ENCODE measurements at places on chromosomes 7 and 10.

DNA sequence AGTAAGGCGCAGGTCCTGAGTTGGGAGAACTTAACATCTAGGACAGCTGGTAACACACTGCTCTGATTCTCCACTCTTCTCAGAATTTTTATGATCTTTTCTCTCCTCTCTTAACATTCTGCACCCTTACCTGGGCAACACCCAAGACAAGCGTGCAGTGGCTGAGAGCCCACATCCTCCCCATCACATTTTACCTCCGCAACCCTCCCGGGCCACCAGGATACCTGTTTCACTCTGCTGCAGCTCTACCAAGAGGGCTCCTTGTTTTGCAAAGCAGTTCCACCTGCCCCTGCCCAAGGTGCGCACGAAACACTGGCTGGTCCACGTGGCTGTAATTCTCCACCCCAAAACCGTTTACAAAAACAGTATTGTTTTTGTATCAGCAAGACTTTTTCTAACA lies 81.5 kb downstream of the ITIH5 start:
- DNase-seq, result no peak

- no peak for DNase-seq
Observed at GRCh38 chr10:82757901-82758300, 882.9 kb downstream of the NRG3 start.

- no peak for DNase-seq
Observed at GRCh38 chr7:92397542-92397941, 49.7 kb upstream of the GATAD1 start.

- DNase-seq, result no peak
Observed at GRCh38 chr10:14617852-14618251, 156.8 kb downstream of the FAM107B start.

GRCh38 chr7:110775046-110775445 lies 315.9 kb upstream of the LRRN3 start:
- DNase-seq, result no peak

DNA sequence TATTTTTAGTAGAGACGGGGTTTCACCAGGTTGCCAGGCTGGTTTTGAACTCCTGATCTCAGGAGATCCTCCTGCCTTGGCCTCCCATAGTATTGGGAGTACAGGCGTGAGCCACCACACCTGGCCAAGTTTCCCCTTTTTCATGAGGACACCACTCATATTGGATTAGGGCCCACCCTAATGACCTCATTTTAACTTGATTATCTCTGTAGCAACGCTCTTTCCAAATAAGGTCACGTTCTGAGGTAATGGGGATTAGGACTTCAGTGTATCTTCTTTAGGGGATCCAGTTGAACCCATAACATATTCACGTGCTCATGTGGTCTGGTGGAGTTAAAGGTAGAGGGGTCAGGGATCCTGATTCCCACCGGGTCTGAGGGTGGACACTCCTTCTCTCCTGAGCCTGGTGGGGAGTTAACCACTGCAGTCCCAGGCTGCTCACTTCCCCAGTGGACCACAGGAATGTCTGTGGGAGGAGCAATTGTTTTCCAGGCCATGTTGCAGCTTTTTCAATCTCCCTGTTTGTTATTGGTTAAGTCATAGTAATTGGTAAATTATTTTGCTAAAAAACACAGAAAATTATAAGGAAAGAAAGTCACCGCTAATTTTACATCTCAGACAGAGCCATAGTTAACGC lies 130.5 kb downstream of the GRK5 start:
- DNase-seq, result peak; percentile 49

- no peak for DNase-seq
Observed at GRCh38 chr10:118383699-118384098, 41.6 kb upstream of the FAM204A start.

DNA sequence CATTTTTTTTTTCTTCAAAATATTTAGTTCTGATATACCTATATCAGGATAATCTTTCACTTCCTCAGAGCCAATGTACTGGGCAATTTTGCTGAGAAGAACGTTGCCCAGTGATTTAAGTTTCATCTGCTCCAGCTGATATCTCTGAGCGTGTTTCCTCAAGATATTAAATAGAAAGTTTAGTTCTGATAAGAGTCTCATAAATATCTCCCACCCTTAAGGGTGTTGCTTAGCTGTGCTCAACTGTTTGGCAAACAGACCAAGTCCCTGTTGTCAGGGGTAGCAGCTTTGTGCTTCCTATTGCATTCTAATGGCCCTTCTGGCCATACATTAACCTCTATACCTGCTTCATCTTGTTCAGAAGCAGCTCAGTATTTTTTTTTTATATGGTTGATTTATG lies 84.7 kb upstream of the GPR141 start:
- DNase-seq, result no peak

- DNase-seq, result no peak
Observed at GRCh38 chr7:115724400-115725056, 306.0 kb downstream of the TFEC start.

DNA sequence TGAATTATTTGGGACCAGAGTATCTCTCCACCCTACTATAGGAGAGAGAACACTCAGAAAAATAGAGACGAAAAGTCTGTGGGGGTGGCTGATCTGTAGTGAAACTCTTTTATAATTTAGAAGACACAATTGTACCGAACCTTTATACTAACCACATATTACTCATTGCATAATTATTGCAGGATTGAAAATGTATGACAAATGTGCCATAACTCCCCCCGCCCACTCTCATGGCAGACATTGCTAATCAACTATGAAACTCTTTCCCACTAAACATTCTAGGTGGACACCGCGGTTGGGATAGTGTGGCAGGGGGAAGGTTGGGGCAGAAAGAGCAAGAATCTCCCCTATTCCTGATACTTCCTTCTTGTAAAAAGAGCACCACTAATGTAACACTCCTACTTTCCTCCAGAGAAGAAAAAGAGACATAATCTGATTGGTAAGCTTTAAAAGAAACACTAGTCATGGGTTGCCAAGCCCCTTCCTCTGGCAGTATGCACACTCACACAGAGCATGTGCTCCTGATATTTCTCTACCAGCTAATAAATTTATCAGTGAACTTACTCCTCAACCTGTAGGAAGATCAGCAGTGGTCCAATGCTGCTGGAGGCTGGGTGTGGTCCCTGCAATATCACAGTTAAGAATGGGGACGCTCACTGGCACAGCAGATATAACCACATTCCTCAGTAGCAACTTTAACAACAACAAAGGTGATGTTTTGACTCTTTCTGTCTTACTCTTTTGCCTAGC lies 18.7 kb upstream of the ARID5B start:
- DNase-seq, result no peak

GRCh38 chr10:14485986-14486385 lies 155.3 kb upstream of the FRMD4A start:
- no peak for DNase-seq

DNA sequence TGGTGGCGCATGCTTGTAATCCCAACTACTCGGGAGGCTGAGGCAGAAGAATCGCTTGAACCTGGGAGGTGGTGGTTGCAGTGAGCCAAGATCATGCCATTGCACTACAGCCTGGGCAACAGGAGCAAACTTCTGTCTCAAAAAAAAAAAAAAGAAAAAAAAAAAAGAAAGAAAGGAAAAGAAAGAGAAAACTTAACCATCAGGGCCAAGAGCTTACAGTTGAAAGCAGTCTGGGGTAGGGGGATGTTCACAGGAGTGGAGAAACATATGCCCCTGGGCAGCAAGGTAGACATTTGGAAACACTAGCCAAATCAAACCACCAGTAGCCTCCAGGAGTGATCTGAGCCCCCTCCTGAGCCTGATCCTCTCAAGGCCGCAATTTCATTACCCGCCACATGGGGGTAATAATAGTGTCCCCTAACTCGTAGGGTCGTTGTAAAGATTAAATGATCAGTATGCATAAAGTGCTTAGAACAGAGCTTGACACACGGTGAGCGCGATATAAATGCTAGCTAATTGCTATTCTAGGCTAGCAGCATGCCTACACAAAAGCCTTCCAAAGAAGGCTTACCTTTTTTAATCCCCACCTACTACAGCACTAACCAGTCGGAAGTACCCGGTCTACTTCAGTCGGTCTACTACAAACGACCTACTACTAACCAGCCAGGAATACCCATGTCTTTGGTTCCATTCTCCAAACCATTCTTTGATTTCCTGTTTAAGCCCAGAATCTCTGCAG lies 274.3 kb upstream of the NEBL start:
- peak; percentile 59 for DNase-seq

GRCh38 chr10:35745617-35746403 lies 103.7 kb upstream of the FZD8 start:
- no peak for DNase-seq
